ENCODE measurements at places on chromosomes 12 and 14. TPM values are rescaled to one million over a fixed set of nuclear protein-coding genes. Genes with fewer than 3 reads are reported as not detected.

DNA sequence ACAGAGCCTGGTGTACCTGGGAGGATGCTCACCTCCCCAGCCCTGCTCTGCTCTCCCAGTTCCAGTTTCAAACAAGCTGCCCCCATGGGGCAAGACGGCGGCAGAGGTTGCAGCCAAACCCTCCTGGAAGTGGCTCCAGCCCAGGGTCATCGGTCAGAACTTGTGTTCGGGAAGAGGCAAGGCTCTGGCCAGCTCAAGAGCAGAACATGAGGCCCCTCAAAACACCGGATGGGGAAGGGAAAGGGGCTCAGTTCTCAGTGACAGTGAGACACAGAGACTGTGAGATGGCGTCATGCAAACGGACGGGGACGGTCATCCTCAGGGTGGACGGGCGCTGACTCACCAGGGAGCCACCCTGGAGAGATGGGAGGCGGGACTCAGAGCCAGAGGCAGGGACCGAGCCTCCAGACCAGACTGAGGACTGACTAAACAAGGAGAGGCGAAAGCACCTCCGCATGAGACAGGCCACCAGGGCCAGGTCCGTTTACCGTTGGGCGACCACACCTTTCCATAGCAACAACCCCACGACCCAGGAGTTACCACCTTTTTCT is 63.9 kb upstream of the GALNT9 start:
- peak; percentile 75 for DNase-seq

Gene PLCZ1
- not detected for total RNA-seq

- no peak for DNase-seq
Measured at GRCh38 chr14:53538316-53538881, 385.3 kb upstream of the DDHD1 start.

GRCh38 chr12:127083008-127083949 is 1183.7 kb upstream of the TMEM132C start:
- peak; percentile 81 for DNase-seq

GRCh38 chr12:50353869-50354593 is 42.4 kb downstream of the FAM186A start:
- DNase-seq: no peak

- no peak for DNase-seq
Measured at GRCh38 chr12:26523708-26524150, 309.3 kb downstream of the ITPR2 start.

DNA sequence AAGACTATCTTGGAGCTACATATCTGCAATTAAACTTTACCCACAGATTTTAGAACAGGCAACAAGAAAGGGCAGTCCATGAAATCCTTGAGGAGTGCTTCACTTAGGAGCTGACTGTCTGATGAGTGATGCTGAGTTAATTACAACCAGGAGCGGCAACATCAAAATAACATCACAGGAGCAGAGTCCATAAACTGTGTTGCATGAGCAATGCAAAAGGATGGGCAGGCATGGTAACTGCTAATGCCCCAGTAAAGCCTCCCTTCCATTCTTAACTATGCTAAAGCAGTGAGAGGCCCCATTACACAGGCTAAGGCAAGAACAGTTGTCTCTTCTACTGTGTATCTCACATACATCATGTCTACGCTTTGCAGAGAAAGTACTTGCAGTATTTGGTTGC is 156.6 kb downstream of the PAX9 start:
- no peak for DNase-seq

GRCh38 chr12:80598004-80598606 is 109.3 kb upstream of the MYF6 start:
- DNase-seq: no peak

- DNase-seq: peak; percentile 77
Measured at GRCh38 chr14:104932676-104933631, 8.3 kb downstream of the PLD4 start.

- no peak for DNase-seq
Measured at GRCh38 chr12:50397117-50397650, 775 bp upstream of the FAM186A start.

DNA sequence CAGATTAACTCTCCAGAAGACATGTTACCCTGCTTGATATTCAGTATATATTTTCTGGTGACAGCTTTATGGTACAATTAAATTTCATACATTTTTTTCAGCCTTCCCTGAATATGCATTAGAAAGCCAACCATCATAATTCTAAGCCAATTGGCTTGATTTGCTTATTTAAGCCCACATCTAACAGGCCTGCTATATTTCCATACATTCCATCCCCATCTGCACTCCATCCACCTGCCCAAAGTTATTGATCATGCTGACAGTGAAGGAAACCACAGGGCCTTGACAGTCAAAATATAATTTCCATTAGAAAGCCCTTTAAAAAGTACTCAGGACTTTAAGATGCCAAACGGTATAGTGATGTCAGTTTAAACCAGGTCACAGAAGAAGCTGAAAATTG is 164.3 kb downstream of the GXYLT1 start:
- no peak for DNase-seq

- DNase-seq: peak; percentile 69
Measured at GRCh38 chr12:119479121-119479561, 114.4 kb upstream of the TMEM233 start.

Gene FGF23
- not detected for total RNA-seq

DNA sequence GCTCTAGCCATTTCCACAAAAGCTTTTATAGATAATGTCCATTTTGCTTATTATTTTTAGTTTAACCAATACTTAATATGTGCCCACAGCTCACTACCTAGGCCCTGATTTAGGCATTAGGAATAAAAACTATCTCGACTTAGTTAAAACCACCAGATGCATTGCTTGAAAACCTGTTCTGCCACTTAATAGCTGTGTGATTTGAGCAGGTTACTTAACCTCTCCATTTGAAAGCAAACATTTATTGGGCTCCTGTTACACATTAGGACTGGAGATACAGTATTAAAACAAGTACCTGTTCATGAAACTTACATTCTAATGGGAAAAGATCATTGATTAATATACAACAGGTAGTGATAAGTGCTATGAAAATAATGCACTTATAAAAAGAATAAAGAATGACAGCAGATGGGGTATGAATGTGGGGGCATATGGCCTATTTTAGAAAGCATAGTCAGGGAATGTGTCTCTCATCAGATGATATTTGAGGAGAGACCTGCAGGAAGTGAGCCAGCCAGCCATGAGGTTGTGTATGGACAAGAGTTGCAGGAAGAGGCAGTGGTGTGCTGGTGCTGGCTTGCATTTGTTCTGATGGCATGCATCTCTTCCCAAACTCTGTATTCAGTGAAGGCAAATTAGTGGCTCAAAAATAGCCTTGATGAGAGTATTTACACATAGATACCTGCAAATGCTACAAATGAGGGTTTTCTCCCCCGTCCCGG is 34.3 kb downstream of the NOPCHAP1 start:
- peak; percentile 62 for DNase-seq

Gene SLCO1B1
- total RNA-seq: 0.50 TPM

Gene CLEC7A
- total RNA-seq: 6.1 TPM

GRCh38 chr12:6342140-6342889 is 439 bp upstream of the TNFRSF1A start:
- no peak for DNase-seq

- no peak for DNase-seq
Measured at GRCh38 chr14:100346306-100347091, 23.4 kb downstream of the SLC25A47 start.

DNA sequence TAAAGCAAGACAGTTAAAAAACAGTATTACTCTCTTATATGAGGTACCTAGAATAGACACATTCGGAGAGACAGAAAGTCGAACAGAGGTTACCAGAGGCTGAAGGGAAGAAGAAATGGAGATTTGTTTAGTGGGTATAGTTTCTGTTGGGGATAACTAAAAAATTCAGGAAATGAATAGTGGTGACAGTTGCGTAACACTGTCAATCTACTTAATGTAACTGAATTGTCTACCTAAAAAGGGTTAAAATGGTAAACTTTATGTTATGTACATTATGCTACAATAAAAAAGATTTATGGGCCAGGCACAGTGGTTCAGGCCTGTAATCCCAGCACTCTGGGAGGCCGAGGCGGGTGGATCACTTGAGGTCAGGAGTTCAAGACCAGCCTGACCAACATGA is 30.6 kb upstream of the SLC6A13 start:
- no peak for DNase-seq

GRCh38 chr12:4273652-4274395 is at the start of gene CCND2:
Gene CCND2 (plus strand): TSS chr12:4273762. CDS start chr12:4274041, 279 bp downstream.
- DNase-seq: no peak

- DNase-seq: no peak
Measured at GRCh38 chr12:28540324-28540714, 350.1 kb downstream of the CCDC91 start.

DNA sequence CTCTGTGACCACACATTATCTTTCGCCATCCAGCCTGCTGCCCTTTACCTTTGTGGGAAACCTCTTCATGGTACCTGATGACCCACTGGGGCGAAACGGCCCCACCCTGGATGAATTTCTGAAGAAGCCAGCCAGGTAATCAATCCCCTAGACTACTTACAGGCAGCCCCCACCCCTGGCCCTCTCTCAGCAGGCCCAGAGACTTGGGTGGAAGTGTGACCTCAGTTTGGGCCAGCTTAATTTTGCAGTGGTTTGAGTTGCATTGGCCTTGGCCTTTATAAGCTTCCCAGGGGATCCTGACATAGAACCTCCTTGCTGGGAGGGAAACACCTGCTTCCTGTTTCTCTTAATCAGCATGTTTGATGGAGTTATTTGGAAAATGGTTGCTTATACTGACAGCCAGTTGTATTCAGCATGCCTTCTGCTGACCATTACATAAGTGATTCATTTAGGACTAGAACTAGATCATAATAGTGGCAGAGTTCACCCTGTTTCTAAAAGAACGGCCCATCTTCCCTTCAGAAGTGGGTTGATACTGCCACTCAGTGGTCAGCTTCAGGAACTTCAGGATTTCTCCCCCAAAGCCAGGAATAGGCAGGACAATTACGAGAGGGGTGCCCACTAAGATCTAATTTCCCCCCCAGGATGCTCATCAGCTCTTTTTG is 6.1 kb downstream of the SDR39U1 start:
- DNase-seq: peak; percentile 36

DNA sequence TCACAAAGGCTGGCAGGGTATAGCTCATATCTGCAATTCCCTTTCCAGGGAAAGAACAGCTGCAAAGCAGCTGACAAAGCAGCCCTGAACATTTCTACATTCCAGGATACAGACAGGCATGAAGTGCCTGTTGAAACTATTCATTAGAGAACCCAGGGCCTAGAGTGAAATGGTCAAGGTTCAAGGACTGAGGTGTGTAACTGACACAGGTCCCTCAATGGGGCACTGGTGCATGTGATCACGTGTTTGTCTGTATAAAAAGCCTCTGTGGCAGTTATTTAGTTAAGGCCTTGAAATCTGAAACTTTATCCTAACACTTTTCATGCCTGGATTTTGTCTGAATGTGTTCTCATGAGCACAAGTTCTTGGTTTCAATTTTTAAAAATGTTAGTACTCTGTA is 47.1 kb downstream of the GIT2 start:
- no peak for DNase-seq
